ENCODE measurements at places on chromosomes 16 and 17. TPM values are rescaled to one million over a fixed set of nuclear protein-coding genes. Genes with fewer than 3 reads are reported as not detected.

Gene OR4D1
- total RNA-seq, result not detected

Gene CA5A
- total RNA-seq, result not detected

Gene PSME3IP1
- total RNA-seq, result 59.8 TPM

Gene TMIGD1
- total RNA-seq, result not detected

Gene CD79B
- total RNA-seq, result 5.1 TPM

Gene BCL6B
- 16.4 TPM for total RNA-seq

Gene NXPH3
- 72.0 TPM for total RNA-seq
